ENCODE measurements at places on chromosomes 6 and 20.

DNA sequence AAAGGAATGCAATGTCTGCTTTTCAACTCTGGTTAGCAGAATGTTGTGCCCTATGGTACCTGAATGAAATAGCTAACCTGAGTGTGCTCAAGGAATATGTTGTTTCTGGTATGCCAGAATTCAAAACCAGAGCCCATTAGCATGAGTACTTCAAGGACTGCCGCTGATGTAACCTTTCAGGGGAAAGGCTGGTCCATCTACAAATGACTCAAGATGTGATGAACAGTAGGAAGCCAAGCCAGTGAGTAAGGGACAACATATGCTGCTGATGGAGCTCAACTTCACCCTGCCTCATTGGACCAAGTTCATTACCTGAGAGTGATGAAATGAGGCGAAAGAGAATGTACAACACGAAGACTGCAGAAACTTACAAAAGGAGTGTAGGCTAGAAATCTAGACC, 95.7 kb upstream of the BMP2 start:
- DNase-seq: no peak

DNA sequence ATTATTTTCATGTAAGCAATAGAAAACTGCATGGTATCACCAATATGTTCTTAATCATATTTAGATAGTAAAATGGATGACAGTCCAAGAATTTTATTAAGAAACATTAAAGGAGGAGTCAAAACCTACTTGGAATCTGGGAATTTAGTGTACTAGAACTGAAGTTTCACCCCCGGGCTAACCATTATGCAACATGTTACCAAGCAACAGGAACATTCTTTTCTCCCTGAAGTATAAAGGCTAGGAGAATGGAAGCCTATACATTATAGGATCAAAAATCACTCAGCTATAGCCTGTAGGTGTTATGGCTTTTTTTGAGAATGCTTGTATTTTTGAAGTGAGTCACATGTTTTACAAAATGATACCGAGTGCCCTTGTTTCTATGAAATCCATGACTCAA, 538.3 kb downstream of the GRIK2 start:
- DNase-seq: no peak

DNA sequence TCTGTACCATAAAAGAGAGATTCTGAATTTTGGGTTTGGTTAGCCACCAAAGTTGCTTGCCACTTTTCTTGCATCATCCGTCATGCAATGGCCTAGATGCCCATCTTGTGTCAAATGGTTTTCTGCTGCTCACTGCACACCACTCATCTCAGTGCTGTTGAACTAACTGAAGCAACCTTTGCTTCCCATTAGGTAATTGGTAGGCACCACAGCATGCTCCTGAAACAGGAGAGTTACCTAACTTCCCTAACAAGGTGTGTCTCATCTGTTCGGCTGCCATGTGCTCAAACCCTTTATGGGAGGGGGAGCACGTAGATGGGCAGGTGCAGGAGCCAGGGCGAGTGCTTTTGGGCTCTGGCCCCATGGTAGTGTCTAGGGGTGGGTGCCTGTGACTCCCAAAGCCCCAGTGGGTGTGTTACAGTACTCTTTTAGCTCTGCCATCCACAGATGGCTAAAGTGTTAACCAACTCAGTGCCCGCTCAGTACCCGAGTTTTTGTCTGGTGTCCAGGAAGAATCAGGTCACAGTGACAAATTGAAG, 147.4 kb upstream of the SPACA1 start:
- DNase-seq: no peak

DNA sequence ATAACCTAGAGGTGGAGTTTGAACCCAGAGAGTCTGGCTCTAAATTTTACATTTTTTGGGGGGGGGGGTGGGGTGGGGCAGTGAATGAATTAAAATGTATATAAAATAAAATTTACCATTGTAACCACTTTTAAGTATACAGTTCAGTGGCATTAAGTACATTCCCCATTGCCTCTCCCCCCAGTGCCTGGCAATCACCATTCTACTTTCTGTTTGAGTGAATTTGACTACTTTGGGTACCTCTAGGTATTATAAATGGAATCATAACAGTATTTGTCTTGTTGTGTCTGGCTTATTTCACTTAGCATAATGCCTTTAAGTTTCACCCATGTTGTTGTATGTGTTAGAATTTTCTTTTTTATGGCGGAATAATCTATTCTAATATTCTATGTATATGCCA, 2.7 kb downstream of the FAM110A start:
- DNase-seq: no peak

GRCh38 chr6:152979116-152979515, 3.7 kb downstream of the FBXO5 start:
- DNase-seq: no peak

- peak; percentile 81 for DNase-seq
Measured at GRCh38 chr6:99588618-99589289, 17.9 kb upstream of the PRDM13 start.

DNA sequence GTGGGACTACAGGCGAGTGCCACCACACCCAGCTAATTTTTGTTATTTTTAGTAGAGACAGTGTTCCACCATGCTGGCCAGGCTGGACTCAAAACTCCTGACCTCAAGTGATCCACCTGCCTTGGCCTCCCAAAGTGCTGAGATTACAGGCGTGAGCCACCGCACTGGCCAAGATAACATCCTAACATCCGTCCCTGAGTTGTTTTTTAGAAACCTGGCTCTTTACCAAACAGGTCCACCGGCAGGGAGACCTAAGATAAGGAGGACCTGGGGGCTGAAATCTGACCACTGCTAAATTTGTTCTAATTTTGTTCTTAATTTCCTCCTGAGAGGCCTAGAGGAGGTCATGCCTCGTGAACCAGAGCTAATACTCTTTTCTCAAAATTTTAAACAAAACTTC, 20.5 kb downstream of the CTCFL start:
- no peak for DNase-seq

- DNase-seq: peak; percentile 79
Measured at GRCh38 chr6:32255199-32256153, 31.6 kb upstream of the NOTCH4 start.

GRCh38 chr20:13147071-13147963, 73.8 kb upstream of the ISM1 start:
- DNase-seq: no peak

Data from inflammatory macrophage (primary cell).